ENCODE measurements at places on chromosomes 13 and 19.

- no peak for DNase-seq
These were observed at the start of gene ARL11 for GRCh38 chr13:49627831-49628652. TSS of gene ARL11 (plus strand) at chr13:49628507. CDS start at chr13:49630448, 1,941 bp downstream.

DNA sequence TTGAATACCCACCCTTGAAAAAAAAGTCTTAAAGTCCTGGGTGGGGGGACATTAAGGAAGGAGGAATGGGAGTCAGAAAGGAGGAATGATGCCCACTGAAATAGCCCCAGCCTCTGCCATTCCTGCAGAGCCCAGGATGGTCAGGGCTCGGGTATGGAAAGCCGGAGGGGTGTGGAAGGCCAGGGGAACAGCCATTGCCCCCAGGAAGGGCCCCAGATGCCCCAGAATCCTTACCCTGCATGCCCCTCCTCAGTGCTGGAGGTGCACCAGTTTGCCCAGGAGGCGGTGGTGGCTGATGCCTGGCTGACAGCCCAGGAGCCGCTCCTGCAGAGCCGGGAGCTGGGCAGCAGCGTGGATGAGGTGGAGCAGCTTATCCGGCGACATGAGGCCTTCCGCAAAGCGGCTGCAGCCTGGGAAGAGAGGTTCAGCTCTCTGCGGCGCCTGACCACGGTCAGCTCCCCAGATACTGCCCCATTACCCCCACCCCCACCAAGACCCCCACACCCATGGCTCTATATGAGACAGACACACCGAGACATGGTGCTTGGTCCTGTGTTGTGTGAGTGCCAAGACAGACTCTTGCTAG, 10.7 kb upstream of the SHKBP1 start:
- DNase-seq = no peak

GRCh38 chr13:32039056-32039455, 7.5 kb downstream of the FRY start:
- DNase-seq = no peak

- no peak for DNase-seq
These were observed 135.0 kb downstream of the IER2 start for GRCh38 chr19:13284929-13285928.

GRCh38 chr19:13506471-13506820, at the start of gene CACNA1A:
TSS of gene CACNA1A (minus strand) at chr19:13506479. CDS start at chr19:13506224, 255 bp downstream.
- DNase-seq = no peak
